ENCODE measurements at places on chromosomes 2 and 18.

- DNase-seq, result no peak
Measured at GRCh38 chr18:24949908-24950307, 402.1 kb downstream of the ZNF521 start.

DNA sequence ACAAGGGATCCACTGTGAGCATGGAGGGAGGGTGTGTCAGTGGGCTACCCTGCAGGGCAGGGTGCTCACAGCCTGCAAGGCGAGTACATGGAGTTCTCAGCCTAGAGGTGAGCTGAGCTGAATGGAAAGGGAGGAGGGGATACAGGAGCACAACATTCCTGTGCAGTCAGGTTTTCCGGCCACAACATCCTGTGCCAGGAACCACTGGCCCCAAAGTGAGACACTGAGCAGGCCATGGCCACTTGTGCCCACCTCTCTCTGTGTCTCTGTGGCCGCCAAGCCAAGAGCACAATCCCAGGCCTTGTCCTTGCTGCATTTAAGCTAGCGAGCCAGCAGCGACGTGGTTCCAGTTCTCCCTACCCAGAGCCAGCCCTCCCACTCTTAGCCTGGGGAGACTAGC is 6.1 kb downstream of the DOK1 start:
- DNase-seq, result no peak

- no peak for DNase-seq
Measured at GRCh38 chr2:39949131-39949530, 170.1 kb upstream of the THUMPD2 start.

DNA sequence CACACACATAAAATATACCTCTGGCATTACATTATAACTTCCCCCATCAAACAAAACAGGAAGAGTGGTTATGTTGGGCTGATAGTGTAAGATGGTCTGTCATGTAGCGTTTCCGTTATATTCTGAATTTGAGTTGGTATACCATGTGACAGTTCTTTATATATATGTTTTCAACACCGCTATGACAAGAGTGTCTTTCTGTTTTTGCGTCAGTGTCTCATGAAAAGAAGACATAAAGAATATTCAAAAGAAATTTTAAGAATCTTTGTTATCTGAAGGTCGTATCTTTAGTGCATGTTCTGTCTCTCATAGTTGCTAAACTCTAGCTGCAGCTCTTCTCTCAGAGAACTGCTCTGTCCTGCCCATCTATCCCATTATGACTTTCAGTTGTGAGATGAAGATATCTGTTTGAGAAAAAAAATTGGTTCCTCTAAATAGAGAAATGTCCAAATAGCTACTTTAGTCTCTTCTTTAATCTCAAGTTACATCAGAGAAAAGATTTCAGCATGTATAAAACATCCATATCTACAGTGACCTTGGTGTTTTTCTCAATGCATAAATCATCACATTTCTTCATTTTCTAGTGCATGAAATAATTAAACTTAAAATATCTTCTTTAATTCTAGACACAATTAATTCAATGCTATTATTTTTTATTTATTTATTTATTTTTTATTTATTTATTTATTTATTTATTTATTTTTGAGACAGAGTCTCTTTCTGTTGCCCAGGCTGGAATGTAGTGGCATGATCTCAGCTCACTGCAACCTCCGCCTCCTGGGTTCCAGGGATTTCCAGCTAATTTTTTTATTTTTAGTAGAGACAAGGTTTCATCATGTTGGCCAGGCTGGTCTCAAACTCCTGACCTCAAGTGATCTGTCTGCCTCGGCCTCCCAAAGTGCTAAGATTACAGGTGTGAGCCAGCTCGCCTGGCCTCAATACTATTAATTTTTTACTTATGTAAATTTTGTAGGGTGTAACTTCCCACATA is 24.3 kb upstream of the PSME4 start:
- DNase-seq, result no peak

- DNase-seq, result no peak
Measured at GRCh38 chr2:212414767-212415211, 123.8 kb downstream of the ERBB4 start.
